ENCODE measurements at places on chromosomes 3 and 15.

DNA sequence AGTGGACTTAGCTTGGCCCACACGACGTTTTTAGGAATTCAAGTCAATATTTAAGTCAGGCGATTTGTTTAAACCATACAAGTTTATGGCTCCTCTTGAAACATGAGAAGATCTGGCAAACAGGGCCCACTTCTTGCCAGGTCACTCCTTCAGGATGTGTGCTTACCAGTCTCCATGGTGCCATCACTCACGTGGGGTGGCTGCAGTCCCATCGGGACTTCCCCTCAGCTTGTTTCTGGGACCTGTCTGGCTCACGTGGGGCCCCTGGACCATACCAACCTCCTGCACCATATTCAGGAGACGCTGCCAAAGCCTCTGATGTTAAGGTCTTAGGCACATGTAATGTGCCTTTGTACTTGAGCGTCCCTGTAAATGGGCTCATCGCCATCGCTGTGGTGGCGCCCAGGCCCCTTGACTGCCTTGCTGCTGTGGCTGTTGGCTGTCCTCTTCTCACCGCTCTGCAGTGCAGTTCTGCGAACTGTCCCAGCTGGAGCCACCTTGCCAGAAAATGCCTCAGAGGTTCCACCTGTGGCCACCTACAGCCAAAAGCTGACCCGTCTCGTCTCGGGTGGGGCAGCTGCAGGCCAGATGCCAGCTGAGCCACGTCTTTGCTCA is 8.9 kb downstream of the MCM2 start:
- no peak for DNase-seq

- no peak for DNase-seq
Observed at GRCh38 chr3:174596447-174596982, 262.6 kb upstream of the NAALADL2 start.

GRCh38 chr3:165192610-165193192 is 3.5 kb downstream of the SLITRK3 start:
- DNase-seq: no peak

DNA sequence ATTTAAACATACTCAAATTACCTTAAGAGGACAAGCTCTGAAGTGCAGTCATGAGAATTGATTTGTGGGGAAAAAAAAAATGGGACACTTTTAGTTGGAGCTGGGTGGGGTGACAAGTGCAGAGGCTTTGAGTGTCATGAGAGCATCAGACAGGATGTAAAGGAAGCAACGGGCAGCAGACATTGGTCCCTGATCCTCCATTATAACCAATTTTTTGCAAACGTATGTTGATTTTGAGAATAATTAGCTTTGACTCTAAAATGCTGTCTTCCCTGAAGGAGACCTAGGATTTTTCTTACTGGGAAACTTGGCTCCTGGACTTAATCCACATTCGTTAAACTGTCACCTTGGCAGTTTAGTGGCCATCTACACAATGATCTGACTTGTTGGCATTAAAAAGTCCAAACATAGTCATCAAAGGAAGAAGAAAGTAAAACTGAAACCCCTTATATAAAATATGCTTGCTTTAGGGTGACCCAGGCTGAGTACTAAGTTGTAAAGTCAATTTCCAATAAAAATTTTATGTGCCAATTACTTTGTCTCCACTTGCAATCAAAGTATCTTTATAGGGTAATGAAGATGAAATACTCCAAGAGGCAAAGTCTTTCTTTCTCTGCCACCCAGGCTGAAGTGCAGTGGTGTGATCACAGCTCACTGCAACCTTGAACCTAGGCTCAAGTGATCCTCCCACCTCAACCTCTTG is 45.6 kb downstream of the BCL2L10 start:
- no peak for DNase-seq

DNA sequence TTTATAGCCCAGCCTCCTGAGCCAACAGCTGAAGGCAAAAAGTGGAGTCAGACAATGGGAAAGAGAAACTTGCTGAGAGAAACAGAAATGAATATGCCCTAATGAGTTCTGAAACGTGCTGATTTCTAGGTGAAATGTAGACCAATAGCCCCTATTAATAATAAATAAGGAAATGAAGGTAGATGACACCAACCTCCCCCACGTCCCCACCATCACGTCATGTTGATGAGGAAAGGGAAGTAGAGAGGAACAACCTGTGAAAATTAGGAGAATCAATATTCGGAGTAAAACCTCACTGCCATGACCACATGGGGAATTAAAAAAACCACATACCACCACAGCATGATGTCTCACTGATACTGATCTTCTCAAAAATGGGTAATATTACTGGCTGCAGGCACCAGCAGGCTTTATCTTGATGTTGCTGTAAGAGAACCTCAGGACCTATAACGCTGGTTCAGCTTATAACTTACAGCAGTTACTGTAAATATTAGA is 64.0 kb downstream of the KAT2B start:
- DNase-seq: no peak
